Cortex of kidney (tissue), 1 donor: ENCODE measurements at places on chromosomes 3 and 15.

- DNase-seq: no peak
These were observed 141.1 kb upstream of the SETMAR start for GRCh38 chr3:4162096-4162495.

GRCh38 chr3:193974671-193975535, 161.0 kb upstream of the HES1 start:
- DNase-seq: no peak

DNA sequence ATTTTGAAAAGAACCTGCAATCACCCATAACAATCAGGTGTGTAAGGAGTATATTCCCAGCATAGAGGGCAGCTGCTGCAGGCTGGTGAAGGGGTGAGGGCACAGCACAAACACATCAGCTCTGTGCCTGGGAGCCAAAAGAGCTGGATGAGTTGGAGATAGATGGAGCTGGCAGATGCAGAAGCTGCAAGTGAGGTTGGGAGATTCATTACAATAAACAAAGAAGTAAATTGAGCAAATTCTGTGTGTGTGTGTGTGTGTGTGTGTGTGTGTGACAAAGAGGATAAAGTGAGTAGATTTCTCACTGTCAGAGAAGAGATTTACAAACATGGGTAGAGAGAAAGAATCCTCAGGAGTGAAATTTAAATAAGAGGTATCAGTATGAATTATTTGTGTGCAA, 994.7 kb downstream of the EPHA3 start:
- DNase-seq: no peak

DNA sequence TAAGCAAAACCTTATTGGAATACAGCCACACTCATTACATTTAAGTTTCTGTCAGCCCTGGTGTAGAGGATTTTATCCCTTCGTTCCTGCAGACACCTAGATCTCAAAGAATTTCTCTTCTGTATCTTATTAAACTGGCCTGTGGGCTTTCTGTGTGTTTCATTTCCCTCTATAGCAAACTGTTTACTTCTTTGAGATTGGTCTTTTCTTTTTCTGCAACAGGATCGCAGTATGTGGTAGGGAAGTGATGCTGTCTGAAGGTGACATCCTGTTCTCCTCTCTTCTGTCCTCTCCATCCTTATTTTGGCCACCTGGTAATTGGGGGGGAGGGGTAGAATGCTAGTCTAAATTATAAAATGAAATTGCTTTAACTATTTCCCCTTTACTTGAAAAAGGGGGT, 25.5 kb downstream of the ATP1B3 start:
- no peak for DNase-seq

DNA sequence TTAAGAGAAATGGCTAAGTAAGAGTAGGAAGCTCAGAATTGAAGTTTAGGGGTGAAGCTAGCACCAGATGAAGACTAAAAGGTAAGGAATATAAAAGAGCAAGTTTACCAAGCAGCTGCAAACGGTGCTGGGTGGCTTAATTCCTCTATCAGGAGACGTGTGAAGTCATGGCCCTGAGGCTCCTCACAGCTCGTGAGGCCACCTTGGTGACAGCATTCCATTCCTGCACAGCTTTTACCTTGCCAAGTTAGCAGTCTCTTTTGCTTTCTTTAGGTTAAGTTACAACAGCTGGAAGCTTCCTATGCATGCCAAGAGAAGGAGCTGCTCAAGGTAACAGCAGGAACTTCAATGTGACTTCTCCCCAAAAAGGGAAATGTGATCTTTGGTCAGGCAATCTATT, 6.4 kb downstream of the TMCO5A start:
- no peak for DNase-seq

DNA sequence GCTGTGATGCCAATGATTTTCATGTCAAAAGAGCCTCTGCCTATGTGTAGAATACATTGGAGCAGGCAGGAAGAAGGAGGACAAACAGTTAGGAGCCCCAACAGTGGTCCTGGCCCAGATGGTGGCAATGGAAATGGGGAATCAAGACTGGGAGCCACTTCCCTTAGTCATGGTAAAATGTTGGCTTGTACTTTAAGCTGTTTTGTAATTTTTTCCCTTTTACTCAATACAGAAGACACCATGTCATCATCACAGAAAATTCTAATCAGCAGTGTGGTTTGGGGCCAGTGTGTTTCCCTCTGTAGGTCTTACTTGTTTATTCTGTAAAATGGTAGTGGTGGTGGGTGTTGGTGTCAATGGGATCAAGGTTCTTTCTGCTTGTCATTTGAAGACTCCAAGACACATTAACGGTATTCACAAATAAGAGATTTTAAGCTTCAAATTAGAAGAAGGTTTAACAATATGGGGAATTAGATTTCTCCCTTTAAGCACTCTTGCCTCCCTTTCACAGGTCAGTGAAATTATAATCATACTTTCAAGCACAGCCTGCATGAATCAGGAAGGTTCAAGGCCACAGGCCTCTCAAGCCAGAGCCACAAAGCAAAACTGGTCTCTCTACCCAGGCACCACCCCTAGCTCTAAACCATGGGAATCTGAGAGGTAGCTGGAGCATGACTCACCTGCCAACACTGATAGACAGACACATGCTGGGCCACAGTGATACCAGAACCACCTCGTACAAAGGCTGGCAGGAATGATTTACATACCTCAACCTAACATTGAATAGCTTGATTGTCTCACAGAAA, 24.9 kb downstream of the SIAH2 start:
- no peak for DNase-seq

DNA sequence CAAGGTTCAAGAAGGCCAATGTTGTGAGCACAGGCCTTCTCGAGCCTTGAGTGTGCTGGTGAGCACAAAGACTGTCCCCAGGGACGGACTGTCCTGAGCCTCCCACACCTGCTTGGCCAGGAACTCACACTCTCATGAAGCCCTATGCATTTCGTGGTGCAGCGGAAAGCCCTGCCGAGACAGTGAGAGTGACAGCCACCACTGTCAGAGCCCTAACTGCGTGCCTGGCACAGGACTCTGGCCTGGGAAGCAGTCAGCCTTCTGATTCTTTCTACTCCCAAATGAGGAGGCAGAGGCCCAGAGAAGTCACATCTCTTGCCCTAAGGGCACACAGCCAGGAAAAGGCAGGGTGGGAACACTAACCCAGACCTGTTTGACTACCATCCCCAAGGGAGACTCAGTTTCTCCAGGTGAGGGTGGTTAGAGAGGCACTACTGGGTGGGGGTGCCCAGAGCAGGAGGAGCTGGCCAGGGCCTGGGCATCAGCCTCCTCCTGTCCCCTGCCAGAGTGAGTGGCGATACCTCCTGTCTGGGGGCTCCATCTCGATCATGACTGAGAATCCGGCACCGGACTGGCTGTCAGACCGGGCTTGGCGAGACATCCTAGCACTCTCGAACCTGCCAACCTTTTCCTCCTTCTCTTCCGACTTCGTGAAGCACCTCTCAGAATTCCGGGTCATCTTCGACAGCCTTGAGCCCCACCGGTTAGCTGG, 50.8 kb downstream of the SEMA3G start:
- DNase-seq: no peak

DNA sequence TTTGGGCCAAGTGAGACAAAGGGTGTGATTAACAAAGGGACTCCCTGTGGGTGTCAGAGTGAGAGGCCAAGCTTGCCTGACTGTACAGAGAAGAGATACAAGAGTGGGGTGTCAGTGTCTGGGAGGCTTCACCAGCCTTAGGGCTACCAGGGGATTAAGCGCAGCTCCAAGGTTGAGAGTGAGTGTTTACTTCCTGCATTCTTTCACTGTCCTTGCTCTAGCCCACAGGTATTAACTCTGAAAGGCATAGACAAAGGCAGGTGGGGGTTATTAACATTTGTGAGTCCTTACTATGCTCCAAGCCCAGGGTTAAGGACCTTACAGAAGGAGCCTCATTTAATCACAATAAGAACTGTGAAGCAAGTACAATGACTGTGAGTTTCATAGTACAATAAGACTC, 107.6 kb downstream of the IL20RB start:
- DNase-seq: no peak

- no peak for DNase-seq
These were observed 223.0 kb upstream of the P2RY1 start for GRCh38 chr3:152611905-152612304.

- no peak for DNase-seq
These were observed 210.3 kb downstream of the RAP2B start for GRCh38 chr3:153372326-153372725.

DNA sequence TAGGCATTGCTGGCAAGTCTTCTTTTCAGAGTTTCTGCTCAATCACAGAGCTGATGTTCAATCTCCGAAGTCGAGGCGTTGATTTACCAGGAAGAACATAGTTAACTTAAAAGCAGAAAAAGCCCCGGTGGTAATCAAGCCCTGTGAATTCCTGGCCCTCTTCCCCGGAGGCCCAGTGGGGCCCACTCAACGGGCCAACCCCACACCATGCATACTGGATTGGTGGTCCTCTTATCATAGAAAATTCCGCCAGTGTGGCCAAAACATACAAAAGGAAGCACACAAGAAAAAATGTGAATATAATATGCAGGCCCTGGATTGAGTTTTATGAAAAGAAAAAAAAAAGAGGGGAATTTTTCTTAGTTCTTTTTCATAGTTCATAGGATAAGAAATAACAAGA, 873.0 kb upstream of the NR2F2 start:
- no peak for DNase-seq

- no peak for DNase-seq
These were observed 4.6 kb upstream of the P2RY14 start for GRCh38 chr3:151282921-151283320.

- no peak for DNase-seq
These were observed 73.4 kb downstream of the HMCES start for GRCh38 chr3:129352045-129352444.

DNA sequence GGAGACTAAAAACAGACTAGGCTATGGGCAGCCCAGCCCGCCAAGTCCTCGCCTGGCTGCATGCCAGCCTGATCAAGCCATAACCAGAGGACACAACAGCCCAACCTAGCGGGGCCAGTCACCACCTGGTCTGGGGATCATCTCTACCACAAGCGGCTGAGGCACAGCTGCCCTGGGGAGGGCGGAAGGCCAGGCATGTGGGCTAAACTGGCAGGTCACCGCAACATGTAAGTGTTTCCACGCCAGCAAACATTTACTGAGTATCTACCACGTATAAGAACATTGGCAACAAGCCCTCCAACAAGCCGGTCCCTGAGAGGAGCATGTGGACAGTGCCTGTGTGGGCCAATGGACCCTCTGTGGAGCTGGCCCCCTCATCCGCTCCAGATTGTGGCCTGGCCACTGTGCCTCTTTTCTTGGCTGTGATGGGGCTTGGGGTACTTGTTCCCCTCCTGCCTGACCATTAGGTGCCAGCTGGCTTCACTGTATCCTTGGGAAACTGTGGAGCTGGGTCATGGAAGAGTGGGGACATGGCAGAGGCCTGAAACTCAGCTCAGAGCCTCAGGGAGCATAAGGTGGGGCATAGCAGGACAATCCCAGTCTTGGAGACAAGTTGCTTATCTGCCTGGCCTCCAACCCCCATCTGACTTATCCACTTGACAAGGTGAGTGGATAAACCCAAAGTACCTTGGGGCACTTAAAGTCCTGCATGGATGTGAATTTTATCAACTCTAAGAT, 9.0 kb downstream of the UBXN7 start:
- DNase-seq: no peak

GRCh38 chr15:71892335-71892734, 82.0 kb downstream of the NR2E3 start:
- no peak for DNase-seq

DNA sequence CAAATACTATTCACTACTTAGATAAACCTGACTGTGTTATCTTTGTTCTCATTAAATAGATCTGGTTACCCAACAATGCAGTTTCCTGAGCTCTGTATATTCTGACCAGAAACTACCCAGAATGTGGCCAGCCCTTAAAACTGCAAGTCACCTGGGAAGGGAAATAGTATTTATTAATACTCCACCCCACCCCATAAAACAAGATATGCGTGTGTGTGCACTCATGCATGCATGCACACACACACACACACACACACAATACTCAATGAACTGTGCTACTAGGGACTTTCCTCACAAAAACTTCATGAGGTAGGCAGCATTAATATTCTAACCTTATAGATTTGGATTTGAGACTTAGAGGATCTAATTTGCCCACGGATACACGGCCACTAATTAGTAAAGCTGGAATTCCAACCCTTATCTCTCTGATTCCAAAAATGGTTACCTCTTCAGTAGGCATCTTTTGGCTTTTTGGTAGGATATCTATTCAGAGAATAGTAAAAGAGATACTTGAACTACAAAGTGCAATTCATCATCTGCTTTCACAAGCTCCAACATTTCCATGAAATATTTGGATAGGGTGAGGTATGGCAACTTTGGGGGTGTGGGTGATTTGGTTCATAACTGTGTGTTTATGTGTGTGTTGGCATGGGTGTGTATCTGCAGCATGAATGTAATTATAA, 197.0 kb upstream of the CFAP20DC start:
- DNase-seq: no peak

DNA sequence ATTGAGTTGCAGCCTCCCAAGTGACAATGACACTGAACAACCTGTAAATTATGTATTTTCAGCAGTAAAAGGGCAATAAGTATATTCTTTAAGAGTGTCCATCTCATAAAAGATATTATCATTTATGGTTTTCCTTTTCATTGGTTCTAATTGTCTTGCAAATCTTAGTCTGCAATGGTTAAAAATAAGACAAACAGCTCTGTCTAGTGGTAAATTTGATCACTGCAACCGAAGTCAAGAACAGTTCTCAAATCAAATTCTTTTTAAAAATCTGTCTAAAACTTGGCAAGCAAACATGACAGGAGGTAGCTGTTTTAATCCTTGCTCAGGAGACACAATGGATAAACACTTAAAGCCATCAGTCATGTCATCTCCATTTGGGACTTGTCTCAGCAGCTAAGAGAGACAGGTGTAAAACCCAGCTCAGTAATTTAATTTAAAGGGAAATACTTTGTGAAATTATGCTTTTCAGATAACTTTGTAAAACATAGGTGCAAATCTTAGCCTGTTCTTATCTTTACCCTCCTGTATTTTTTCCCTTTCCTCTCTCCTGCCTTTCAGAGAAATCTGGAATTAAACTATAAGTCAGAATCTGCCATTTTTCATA, 150.3 kb upstream of the ARHGEF26 start:
- DNase-seq: no peak

GRCh38 chr3:119604878-119605277, 7.2 kb downstream of the PLA1A start:
- no peak for DNase-seq

DNA sequence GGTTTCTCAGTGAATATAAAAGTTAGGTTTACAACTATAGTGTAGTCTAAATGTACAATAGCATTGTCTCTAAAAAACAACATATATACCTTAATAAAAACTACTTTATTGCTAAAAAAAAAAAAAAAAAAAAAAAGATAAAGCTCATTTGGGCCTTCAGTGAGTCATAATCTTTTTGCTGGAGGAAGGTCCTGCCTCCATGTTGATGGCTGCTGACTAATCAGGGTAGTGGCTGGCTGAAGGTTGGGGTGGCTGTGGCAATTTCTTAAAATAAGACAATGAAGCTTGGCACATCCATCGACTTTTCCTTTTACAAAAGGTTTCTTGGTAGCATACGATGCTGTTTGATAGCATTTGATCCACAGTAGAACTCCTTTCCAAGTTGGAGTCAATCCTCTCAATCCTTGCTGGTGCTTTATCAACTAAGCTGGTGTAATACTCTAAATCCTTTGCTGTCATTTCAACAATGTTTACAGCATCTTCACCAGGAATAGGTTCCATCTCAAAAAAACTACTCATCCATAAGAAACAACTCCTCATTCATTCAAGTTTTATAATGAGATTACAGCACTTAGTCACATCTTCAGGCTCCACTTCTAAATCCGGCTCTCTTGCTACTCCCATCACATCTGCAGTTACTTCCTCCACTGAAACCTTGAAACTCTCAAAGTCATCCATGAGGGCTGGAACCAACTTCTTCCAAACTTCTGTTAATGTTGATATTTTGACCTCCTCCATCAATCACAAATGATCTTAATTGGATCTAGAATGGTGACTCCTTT, 13.3 kb downstream of the ZNF280D start:
- DNase-seq: no peak

GRCh38 chr3:163692494-163692893, 1385.8 kb downstream of the SI start:
- no peak for DNase-seq
